ENCODE measurements at places on chromosomes 7 and 10.

GRCh38 chr10:100962351-100963080 lies 6.8 kb upstream of the SEMA4G start:
- no peak for DNase-seq

GRCh38 chr7:27917774-27918314 lies 177.9 kb downstream of the TAX1BP1 start:
- DNase-seq, result no peak

- DNase-seq, result no peak
Measured at GRCh38 chr7:158829021-158829341, 328 bp downstream of the ESYT2 start.

- no peak for DNase-seq
Measured at GRCh38 chr7:93015101-93015778, 102.5 kb downstream of the SAMD9 start.

- DNase-seq, result no peak
Measured at GRCh38 chr10:2980116-2980515, 87.2 kb upstream of the PFKP start.

DNA sequence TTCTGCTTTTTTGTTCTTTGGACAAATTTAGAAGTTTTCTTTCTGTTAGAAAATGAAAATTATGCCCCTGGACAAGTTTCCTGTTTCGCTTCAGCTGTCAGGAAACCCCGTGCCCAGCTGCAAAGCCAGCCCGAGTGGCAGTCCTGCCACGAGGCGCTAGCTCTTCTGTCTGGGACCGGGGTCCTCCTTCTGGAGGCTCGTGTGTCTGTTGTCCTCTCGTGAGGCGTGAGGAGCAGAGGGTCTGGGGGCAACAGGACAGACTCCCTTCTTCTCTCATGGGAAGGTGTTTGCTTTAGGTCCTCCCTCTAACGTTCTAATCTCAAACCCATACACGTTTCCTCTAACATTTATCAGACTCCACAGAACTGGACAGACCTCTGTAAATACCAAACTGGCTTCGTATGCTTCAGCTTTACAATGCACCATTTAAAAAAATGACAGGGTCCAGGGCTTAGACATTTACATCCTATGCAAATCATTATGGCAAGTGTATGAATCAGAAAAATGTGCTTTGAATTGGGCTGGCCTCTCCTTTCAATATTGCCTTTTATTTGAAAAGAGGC lies 184.5 kb upstream of the SHH start:
- no peak for DNase-seq

GRCh38 chr10:133461027-133461426 lies 7.3 kb downstream of the SCART1 start:
- DNase-seq, result no peak

GRCh38 chr10:72275351-72276012 lies 1.8 kb downstream of the DDIT4 start:
- DNase-seq, result peak; percentile 58

All from hematopoietic multipotent progenitor cell treated with erythropoietin and hydrocortisone succinate and interleukin-3 and kit ligand, for 17 days (in vitro differentiated cells).